Activated CD4-positive, alpha-beta T cell treated with anti-CD3 and anti-CD28 coated beads, Interleukin-2, amount 10 ng/mL, durations not matched to agents 24 days and 14 days (primary cell): ENCODE measurements at places on chromosomes 5 and 9. TPM values are rescaled to one million over a fixed set of nuclear protein-coding genes. Genes with fewer than 3 reads are reported as not detected.

- H3K27me3 ChIP-seq, result peaks cover 3% of the 10 kb centered on the region
- no peaks in the 10 kb centered on the region for H3K4me1 ChIP-seq
These were observed 19.9 kb downstream of the UGT3A1 start for GRCh38 chr5:35971186-35971877.

IFNA13 gene
- total RNA-seq, result not detected in 2 replicates

DNA sequence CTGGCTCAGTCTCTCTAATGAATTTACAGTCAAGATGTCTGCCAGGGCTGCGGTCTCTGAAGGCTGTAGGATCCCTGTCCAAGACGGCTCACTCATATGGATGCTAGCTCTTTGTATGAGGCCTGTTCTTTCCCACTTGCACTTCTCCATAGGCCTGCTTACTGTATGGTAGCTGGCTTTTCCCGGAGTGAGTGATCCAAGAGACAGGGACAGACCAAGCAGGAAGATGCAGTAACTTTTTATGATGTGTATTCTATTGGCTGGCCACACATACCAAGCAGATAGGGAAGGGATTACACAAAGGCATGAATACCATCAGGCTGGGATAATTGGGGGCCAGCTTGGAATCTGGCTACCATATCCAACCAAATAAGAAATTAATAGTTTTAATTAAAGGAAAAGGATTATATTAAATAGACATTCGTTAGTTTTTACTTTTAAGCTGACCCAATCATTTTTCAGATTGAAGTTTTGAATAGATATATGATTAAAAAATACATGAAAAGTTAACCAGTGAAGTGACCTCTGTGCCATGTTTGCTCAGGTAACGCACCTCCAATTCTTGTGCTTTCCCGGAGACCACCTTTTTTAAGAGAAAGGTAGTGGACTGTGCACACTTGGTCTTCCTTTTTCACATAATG, 20.6 kb downstream of the NSD1 start:
- no peak for DNase-seq
- H3K36me3 ChIP-seq, result peaks cover 16% of the 10 kb centered on the region
- peaks cover 6% of the 10 kb centered on the region for H3K4me1 ChIP-seq
- H3K27me3 ChIP-seq, result no peaks in the 10 kb centered on the region
- H3K27ac ChIP-seq, result no peak overlapping the region

DNA sequence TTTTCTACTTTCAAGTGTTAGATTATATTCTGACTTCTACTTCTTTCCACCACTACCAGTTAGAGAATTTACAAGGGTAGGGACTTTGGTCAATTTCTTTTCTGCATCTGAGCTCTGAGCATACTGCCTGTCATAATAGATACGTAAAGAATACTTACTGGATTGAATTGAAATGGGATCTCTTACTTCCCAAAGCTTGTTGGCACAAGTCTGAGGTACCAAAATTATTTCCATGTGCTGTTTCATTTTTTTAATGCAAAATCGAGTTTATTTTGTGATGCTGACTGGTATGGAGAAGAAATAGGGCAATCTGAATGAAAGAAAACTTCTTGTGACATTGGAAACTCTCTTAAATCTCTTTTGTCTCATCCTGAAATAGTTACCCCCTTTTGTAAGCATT, 428.9 kb downstream of the SPATA31D1 start:
- H3K27me3 ChIP-seq, result no peaks in the 10 kb centered on the region
- H3K4me1 ChIP-seq, result no peaks in the 10 kb centered on the region
- DNase-seq, result no peak
- H3K36me3 ChIP-seq, result no peaks in the 10 kb centered on the region

GRCh38 chr5:180423133-180423532, 70.0 kb upstream of the GFPT2 start:
- no peaks in the 10 kb centered on the region for H3K36me3 ChIP-seq
- no peak overlapping the region for H3K4me3 ChIP-seq
- no peaks in the 10 kb centered on the region for H3K4me1 ChIP-seq

PIP5K1B gene
- total RNA-seq, result 56.6 and 58.8 TPM in 2 replicates

DBH gene
- total RNA-seq, result not detected in 2 replicates
